Activated CD8-positive, alpha-beta T cell treated with anti-CD3 and anti-CD28 coated beads for 36 hours (primary cell): ENCODE measurements at places on chromosomes 1 and 21.

GRCh38 chr1:157721985-157722384 is 21.4 kb upstream of the FCRL3 start:
- no peak for DNase-seq

- peak; percentile 34 for DNase-seq
Measured at GRCh38 chr1:233993651-233994050, 89.2 kb downstream of the SLC35F3 start.

DNA sequence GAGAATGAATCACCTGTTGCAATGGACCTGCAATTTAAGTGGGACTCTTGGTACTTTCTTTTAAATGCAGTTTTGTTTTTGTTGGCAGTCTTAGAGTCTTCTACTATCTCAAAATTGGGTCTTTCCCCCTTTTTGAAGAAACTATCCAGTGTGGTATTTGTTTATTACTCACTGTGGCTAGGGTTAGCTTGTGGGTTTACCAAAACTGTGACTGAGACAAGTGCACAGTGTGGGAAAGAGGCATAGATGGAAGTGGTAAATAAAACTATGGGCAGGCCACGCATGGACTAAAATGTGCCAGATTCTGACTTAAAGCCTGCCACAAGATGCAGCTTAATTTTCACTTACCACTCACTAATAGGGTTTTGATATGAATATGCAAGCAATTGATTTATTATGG is 1441.7 kb downstream of the PLA2G4A start:
- no peak for DNase-seq

GRCh38 chr1:212752252-212752933 is 39.2 kb downstream of the NSL1 start:
- no peak for DNase-seq

- no peak for DNase-seq
Measured at GRCh38 chr21:40416572-40416971, 430.4 kb downstream of the DSCAM start.

DNA sequence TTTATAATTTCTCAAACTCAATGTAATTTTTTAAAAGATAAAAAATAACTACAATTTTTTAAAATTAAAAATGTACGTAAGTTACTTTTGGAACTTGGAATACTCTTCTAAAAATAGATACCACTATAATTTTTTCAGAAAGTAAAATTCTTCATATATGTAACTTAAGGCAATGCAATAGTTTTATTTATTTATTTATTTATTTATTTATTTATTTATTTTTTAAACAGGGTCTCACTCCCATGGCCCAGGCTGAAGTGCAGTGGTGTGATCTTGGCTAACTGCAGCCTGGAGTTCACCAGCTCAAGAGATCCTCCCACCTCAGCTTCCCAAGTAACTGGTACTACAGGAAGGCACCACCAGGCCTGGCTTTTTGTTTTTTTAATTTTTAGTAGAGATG is 3.1 kb upstream of the KRTAP23-1 start:
- no peak for DNase-seq

DNA sequence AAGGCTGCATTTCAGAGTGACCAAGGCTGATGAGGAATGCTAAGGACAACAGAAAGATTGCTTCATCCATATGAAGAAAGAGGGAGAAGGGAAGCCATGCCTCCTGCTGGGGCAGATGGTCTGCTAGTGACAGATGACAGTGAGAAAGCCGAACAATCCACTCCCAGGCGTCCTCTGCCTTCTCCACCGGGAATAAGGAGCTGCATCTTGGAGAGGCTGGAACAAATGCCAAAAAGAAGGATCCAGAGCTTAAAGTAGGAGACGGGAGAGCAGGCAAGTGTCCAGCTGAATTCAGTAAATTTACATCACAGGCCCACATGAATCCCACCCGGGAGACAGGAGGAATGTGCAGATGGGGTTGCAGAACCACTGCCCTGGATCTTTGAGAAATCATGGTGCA is 33.4 kb downstream of the DDX20 start:
- no peak for DNase-seq

- DNase-seq, result peak; percentile 53
Measured at GRCh38 chr1:213761845-213762407, 225.8 kb upstream of the PROX1 start.

DNA sequence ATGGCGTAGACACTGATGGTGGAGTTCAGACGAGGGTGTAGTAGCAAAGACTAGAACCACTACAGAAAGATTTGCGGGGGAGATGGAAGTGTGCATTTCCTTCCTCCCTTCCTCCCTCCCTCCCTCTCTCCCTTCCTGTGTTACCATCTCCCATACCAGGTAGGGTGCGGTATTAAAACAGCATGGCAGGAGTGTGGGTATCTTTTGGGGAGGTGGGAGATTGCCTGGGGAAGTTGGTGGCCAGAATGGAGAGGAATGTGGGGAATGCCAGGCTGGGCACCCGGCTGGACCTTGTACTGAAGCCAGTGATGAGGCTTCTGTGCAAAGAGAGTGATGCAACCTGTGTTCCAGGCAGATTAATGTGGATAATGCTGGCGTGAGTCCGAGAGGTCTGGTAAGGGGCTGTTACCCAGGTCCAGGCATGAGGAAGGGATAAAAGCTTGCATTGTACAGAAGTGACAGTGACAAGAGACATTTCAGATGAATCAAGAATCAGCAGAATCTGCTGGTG is 30.3 kb upstream of the PPP2R5A start:
- DNase-seq, result no peak

- no peak for DNase-seq
Measured at GRCh38 chr1:61581251-61581650, 143.7 kb downstream of the TM2D1 start.

DNA sequence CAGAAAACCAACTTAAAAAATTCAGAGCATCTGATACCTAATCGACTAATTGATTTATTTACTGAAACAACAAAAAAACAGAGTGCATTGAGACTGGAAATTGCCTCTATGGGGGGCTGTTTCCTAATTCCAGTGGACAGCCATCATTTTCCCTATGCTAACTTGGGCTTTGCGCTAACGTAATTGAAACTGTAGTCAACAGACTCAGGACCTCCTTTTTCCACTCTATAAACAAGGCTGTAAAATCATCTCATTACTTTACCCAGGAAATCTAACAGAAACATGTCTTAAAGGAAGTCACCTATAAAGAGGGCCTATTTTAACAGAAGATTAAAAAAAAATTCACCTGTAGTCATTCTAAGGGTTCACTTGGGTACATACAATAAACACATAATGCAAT is 2.1 kb downstream of the ERG start:
- DNase-seq, result no peak

- DNase-seq, result no peak
Measured at GRCh38 chr1:229295745-229296144, 24.8 kb downstream of the RAB4A start.

GRCh38 chr1:203153989-203154821 is 21.4 kb downstream of the MYBPH start:
- DNase-seq, result no peak

- DNase-seq, result no peak
Measured at GRCh38 chr1:53616511-53616910, 122.5 kb downstream of the GLIS1 start.

- no peak for DNase-seq
Measured at GRCh38 chr21:39080366-39080765, 102.9 kb downstream of the PSMG1 start.

GRCh38 chr1:30720271-30721223 is 2.8 kb downstream of the MATN1 start:
- no peak for DNase-seq

- no peak for DNase-seq
Measured at GRCh38 chr1:184563308-184563707, 176.5 kb downstream of the C1orf21 start.

DNA sequence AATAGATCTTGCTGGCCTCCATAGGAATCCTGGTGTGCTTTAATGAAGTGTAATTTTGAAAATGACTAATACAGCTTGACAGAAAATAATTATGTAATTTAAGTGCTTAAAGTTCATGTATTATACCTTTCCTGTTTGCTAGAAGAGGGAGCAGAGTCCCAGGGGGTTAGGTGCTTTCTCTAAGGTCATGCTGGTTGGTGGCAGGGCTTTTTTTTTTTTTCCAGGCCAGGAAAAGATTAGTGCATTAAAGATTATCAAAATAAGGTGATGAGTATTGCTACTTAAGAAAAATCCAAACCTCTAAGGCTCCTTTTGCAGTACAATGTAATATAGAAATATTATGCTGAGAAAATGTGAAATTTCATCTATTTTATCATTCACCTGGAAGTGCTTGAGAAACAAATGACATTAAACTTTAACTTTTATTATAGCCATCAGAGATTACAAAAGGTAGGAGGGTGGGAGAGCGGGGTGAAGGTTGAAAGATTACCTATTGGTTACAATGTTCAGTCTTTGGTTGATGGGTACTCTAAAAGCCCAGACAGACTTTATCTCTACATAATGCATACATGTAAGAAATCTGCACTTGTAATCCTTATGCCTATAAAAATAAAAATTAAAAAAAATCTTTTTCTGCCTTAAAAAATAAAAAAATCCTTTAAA is 110.8 kb downstream of the RABGAP1L start:
- DNase-seq, result no peak

DNA sequence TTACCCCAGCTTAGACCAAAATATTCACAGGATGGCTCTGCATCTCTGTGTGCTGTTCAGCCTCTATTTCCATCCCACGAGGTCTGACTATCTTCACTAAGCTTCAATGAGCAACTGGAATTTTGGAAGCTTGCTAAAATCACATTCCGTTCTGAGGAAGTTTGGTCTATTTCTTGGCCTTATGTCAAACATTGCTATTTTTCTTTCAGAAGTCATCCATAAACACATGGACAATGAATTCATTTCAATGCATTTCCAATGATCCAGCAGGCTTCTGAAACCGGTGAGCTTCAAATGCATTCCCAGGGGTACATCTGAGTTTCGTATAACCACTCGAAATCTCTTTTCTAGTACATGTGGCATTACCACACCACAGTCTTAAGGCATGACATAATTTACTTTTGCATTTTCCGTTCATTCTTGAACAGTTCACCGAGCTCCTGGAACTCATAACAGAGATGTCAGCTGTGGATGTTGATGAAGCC is 294.1 kb upstream of the KAZN start:
- DNase-seq, result no peak

- DNase-seq, result no peak
Measured at GRCh38 chr1:186682736-186683135, 2.5 kb upstream of the PTGS2 start.

DNA sequence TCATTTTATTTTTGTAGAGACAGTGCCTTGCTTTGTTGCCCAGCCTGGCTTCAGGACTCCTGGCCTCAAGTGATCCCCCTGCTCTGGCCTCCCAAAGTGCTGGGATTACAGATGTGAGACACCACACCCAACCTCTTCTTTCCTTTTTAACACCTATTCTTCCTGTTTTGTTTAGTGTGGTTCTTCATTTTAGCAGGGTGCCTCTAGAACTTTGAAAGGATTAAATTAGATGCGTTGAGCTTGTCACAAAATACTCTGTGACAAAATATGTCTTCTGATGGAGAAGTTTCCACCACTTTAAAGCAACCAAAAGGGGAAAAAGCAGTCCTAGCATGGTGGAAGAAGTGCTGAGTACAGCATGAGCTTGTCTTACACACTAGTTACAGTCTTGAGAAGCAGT is 42.0 kb downstream of the CDC14A start:
- DNase-seq, result no peak

GRCh38 chr21:25559746-25560145 is 47.5 kb downstream of the MRPL39 start:
- no peak for DNase-seq

GRCh38 chr1:38284953-38285352 is 238.4 kb upstream of the POU3F1 start:
- DNase-seq, result no peak

- no peak for DNase-seq
Measured at GRCh38 chr1:61183471-61184039, 101.2 kb downstream of the NFIA start.

- DNase-seq, result no peak
Measured at GRCh38 chr1:1376551-1377226, 1.7 kb upstream of the AURKAIP1 start.

DNA sequence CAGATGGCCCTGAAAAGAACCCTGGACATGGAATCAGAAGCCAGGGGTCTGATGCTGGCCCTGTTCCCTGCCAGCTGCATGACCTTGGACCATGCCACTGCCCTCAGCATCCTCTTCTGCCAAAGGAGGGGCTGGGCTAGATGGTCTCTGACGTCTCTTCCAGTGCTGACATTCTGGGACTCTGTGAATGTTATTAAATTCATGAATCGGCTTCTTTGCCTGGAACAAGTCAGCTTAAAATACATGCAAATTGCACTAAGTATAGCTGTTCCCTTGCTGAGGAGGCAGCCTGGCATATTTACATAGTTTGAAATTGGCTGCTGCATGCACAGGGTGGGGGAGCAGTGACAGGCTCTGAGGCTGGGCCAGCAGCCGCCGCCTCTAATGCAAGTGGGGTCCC is 23.8 kb downstream of the KCNA2 start:
- DNase-seq, result no peak

DNA sequence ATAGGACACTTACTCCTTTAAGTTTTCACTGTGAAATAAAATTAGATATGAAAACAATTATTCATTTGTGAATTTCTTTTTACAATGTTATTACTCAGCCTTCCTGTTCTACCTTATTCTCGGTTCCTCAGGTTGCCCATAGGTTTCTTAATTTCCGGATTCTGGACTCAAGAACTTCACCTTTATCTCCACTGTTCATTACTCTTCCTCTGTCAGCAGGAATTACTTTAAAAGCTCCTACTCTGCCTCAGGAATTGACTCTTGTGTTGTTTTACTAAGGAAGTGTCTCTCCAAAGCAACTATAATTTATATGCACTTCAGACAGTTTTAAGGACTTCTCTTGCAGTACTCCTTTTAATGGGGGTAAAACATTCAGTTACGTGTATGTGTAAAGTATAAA is 123.8 kb downstream of the OSBPL9 start:
- DNase-seq, result no peak

DNA sequence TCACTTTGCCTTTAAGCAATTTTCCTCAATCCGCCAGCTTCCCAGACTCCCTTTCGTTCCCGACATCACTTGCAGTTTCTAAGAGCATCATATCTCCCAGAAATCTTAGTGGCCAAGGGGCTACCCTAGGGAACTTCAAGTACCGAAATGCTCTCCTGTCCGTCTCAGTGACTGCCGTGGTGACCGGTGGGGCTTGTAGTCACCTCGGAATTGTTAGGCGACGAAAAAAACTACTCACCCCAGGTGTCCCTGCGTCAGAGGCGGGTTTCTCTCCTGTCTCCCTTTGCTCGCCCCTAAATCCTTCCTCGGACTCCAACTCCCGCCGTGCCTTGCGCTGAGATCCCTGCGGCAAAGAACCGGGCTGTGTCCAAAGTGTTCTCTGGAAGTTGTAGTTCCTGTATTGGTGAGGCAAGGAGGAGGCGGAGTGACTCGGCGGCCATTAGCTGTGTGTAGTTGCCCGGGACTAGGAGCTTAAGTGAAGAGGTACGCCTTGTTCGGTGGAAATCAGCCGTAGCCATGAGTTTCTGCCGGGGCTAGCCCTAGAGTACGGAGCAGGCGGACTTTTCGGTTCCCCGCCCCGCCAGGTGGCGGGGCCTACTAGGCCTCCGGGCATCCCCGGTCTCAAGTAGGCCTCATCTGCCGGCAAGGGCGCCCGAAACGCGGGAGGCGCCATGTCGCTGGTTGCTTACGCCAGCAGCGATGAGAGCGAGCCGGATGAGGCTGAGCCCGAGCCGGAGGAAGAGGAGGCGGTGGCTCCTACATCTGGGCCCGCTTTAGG is at the start of gene PRCC:
PRCC (plus strand) TSS at position 435 of the 778 bp plus-strand sequence; CDS start at position 672, 237 bp downstream.
- peak; percentile 99 for DNase-seq

GRCh38 chr1:200751717-200752116 is 13.0 kb downstream of the CAMSAP2 start:
- DNase-seq, result peak; percentile 38

GRCh38 chr21:43299441-43300277 is 127.3 kb downstream of the SIK1 start:
- no peak for DNase-seq
